ENCODE measurements at places on chromosomes 12 and 14. TPM values are rescaled to one million over a fixed set of nuclear protein-coding genes. Genes with fewer than 3 reads are reported as not detected.

GRCh38 chr12:57446292-57446960, 8.7 kb upstream of the INHBE start:
- DNase-seq: no peak

DNA sequence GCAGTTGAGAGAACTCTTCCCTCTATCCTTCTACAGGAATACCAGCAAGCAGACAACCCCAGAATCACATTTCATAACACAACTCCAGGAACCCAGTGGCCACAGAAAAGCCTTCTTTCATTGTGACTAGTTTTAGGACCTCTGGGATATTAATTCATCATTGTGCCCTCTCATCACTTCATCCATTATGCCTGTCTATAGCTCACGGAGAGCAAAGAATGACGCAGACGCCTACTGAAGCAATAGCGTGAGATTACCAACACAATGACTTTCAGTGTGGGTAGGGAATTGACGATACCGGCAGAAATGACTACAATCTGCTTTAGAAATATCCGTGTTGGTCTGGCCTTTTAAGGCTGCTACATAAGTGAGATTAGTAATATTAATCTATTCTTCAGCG, 158.1 kb upstream of the FOXG1 start:
- DNase-seq: no peak

CDK2 gene
- total RNA-seq: 20.2 TPM

DNA sequence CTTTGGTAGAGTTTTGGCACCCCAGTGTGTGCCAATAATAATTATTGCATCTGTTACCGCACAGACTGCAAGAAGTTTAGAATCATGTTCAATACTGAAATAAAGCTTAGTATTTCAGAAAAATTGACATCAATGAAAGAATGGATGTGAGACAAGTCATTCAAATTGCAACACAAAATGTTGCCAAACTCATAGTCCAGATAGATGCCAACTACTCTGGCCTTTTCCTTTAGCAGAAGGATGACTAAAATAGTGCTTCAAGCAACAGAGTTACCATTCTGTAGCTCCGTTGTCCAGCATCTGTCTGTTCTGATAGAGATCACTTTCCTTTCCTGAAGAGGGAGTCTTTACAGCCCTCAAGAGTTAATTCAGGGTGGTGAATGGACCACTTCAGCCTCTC, 77.5 kb downstream of the LIN7A start:
- DNase-seq: no peak

GRCh38 chr14:75013290-75013689, 10.6 kb downstream of the EIF2B2 start:
- DNase-seq: no peak

- no peak for DNase-seq
Observed at GRCh38 chr12:132812631-132813305, 15.9 kb downstream of the GOLGA3 start.

DNA sequence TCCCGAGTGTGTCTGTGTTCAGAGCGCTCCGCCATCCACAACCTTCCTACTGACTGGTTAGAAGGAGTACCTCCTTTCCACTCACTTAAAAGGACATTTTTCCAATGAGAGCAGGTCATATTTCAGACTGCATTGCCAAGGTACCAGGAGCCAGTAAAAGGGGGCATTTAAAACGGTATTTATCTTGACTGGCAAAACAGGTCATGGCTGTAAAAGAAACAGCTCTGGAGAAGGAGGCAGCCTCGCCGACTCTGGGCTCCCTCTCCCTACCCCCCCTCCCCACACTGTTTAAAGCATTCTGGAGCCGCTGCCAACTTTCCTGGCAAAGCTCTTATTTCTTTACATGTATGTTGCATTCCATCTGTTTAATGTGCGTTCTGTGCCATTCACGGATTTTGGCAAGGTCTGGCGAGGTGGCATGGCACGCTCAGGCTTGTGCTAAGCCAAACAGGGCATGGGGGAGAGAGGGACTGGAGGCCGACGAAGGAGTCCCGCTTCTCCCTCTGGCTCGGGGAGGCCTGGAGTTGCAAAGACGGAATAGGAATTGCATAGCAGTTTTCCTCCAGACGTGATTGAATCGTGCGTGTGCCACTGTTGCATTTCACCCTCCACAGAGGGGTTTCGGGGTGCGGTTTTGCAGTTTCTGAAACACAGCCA, 41.2 kb upstream of the MED13L start:
- DNase-seq: no peak

GRCh38 chr14:63078569-63078968, 33.3 kb upstream of the KCNH5 start:
- no peak for DNase-seq

GRCh38 chr14:96503306-96503679, 1.1 kb downstream of the PAPOLA start:
- DNase-seq: no peak

DNA sequence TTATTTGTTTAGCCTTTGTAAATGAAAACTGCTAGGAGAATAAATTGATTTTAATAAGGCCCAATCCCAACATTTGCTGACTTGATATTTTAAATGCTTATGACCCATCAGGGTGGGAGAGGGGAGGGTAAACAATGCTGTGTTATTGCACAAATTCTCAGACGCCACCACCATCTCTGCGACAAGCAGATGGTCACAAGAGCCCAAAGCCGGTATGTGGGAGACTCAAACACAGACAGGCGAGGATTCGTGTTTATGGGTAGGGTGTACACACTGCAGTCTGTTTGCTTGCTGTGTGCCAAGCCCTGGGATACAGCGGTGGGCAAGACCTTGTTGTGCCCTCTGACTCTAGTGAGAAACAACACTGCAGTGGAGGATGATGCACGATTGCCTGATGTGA, 39.2 kb upstream of the PWP1 start:
- no peak for DNase-seq

SARNP gene
- 103 TPM for total RNA-seq

- DNase-seq: no peak
Observed at GRCh38 chr12:116941188-116941587, 30.4 kb downstream of the FBXW8 start.

GRCh38 chr14:96614481-96614881, 112.3 kb downstream of the PAPOLA start:
- no peak for DNase-seq

- no peak for DNase-seq
Observed at GRCh38 chr12:92462049-92462448, 240.7 kb upstream of the PLEKHG7 start.

DIO3 gene
- total RNA-seq: not detected

Measured in glomerular endothelial cell (primary cell).